DMS79 (cell line): ENCODE measurements at places on chromosomes 6 and 20.

DNA sequence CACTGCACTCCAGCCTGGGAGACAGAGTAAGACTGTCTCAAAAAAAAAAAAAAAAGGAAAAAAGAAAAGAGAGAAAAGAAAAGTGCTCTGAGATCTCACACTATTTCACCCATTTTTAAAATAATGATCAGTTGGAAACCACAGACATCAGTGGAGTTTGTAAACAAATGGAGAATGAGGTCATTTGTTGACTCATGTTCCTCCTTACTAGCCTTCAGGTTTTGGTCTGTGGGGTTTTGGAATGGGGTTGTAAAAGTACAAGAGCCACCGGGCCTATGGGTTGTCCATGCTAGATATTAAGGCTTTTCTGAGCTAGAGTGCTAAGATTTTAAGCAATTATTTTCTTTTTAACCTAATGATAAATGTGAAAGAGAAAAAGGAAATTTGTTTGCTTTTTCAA is 104.4 kb upstream of the PRL start:
- no peak for DNase-seq

DNA sequence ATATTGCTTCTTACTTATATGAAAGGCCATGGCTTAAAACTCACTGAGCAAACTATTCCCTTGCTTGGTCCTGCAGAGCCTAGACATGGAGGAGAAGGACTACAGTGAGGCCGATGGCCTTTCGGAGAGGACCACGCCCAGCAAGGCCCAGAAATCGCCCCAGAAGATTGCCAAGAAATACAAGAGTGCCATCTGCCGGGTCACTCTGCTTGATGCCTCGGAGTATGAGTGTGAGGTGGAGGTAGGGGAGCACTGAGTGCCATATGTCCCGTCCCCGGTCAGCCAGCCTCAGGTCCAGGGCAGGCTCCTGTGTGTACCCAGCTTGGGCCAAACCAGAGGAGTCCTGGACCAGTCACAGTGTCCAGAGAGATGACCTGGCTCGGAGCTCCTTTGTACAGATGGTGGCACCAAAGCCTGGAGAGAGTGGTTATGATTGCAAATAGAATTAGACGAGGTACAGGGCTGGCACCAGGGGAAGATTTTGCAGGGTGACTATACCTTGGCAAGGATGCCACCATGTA is 21.0 kb downstream of the EPB41L1 start:
- DNase-seq, result no peak

DNA sequence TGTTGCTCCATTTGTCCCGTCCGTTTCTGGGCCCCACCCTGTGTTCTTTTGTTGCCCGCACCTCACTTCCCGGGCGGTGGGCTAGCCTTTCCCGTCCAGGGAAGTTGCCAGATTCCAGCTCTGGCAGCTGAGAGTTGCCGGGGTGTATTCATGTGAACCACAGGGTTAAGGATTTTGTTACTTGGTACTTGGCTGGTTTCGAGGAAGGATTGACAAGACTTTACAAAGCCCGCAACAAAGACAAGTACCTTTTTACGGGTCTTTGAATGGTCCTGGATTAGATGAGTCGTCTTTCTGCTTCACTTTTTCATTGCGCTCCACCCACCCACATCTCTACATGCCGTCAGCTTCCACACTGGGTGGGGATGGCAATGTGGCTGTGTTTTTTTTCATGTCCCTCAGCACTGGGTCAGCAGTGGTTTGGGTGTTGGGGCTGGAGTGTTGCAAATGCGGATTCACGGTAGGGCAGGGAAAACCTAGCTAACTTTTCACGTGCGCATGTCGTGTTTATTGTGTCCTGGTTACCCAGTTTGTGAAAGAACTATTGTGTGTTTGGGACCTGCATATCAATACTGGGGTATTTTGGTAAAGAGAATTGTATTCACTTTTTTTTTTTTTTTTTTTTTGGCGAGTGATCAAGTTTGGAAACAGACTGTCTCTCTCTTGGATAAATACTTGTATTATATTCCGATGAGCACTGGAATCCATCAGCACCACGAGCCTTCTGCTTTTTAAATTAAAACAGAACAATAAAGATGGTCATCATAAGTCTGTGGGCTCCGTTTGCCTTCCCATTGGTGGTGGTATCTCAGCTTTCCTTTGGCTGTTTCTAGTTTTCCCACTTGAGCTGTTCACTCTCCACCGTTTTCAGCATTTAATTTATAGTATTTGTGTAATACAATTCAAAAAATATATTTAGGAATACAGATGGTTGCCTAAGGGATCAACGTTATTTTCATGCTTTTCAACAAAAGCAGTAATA is 1.2 kb downstream of the DUSP22 start:
- DNase-seq, result no peak

DNA sequence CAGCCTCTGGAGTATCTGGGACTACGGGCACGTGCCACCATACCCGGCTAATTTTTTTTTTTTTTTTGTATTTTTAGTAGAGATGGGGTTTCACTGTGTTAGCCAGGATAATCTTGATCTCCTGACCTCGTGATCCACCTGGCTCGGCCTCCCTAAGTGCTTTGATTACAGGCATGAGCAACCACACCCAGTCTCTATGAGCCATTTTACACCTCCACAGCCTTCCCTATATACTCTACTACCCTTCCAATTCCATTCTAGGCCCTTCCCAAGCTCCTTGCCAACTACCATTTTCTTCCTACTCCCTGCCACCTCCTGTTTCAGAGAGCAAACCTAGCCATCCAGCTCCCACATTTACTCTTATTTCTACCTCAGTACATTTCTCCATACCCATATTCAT is 7.7 kb upstream of the HLA-DMA start:
- no peak for DNase-seq

GRCh38 chr6:106124015-106124414 is 37.9 kb downstream of the PRDM1 start:
- no peak for DNase-seq

- DNase-seq, result no peak
Measured at GRCh38 chr6:32882879-32883250, 28.9 kb downstream of the PSMB9 start.

GRCh38 chr6:16409531-16410441 is 171.4 kb downstream of the GMPR start:
- DNase-seq, result no peak

GRCh38 chr6:120965814-120966213 is 368.5 kb downstream of the TBC1D32 start:
- no peak for DNase-seq
